Stimulated activated CD8-positive, alpha-beta memory T cell treated with anti-CD3 and anti-CD28 coated beads, Interleukin-15, amount 100 ng/mL, for 4 hours (primary cell): ENCODE measurements at places on chromosomes 11 and 22.

GRCh38 chr11:14070896-14071295 lies 108.4 kb downstream of the SPON1 start:
- DNase-seq: no peak

- no peak for DNase-seq
Observed at GRCh38 chr11:86606836-86607481, 65.5 kb downstream of the ME3 start.

DNA sequence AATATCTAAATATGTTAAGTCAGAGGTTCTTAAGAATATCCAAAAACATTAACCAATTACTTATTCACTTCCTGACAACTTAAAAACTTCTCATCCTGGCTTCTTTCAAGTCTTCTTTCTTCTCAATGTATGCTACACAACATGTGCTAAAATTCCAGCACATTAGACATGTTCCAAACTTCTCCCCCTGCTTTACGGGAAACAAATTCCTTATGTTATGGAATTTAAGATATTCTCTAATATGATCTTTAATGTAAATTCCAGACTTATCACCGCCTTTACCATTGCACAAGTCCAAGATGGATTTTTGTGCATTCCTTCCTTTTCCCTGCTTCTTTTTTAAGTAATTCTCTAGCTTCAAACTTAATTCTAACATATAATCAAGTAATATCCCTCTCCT lies 964.5 kb upstream of the CHORDC1 start:
- no peak for DNase-seq

GRCh38 chr22:24140357-24140756 lies 40.9 kb upstream of the SUSD2 start:
- no peak for DNase-seq

GRCh38 chr11:16889905-16890304 lies 124.3 kb downstream of the PLEKHA7 start:
- no peak for DNase-seq

DNA sequence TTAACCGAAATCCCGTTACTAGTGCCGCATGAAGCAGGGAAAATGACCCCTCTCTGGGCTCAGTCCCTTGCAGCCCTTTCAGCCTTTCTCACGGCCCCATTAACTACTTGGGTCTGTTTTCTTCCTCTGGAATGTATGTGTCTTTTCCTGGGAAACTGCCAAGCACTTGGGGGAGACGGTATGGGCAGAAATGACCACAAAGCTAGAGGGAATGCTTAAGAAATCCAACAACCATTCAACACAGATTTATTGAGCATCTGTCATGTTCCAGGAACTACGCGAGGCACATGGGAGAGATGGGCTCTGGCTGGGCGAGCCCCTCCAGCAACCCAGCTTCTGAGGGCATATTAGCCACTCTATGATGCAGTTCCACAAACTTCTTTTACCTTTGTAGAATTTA lies 462.6 kb downstream of the BUD13 start:
- no peak for DNase-seq

DNA sequence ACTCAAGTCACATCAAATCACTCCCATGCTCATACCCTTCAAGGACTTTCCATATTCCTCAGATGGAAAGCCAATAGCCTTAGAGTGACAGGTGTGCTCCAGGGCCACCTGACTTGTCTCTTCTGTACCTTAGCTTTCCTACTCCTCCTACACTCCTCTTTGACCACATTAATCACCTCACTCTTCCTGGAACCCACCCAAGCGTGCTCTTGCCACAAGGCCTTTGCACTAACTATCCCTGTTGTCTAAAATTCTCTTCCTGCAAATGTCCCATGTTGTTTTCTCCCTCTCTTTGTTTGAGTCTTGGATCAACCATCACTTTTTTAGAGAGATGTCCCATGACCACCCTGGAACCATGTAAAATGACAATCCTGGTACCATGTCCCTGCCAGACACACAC lies 244.1 kb downstream of the AASDHPPT start:
- DNase-seq: no peak

DNA sequence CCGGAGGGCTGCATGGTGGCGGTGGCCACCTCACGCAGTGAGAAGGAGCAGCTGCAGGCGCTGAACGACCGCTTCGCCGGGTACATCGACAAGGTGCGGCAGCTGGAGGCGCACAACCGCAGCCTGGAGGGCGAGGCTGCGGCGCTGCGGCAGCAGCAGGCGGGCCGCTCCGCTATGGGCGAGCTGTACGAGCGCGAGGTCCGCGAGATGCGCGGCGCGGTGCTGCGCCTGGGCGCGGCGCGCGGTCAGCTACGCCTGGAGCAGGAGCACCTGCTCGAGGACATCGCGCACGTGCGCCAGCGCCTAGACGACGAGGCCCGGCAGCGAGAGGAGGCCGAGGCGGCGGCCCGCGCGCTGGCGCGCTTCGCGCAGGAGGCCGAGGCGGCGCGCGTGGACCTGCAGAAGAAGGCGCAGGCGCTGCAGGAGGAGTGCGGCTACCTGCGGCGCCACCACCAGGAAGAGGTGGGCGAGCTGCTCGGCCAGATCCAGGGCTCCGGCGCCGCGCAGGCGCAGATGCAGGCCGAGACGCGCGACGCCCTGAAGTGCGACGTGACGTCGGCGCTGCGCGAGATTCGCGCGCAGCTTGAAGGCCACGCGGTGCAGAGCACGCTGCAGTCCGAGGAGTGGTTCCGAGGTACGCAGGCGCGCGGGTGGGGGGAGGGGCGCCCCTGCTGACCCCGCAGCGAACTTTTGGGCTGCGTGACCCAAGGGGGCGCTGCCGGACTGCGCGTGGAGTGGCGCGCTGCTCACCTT lies 670 bp downstream of the NEFH start:
- peak; percentile 0 for DNase-seq

DNA sequence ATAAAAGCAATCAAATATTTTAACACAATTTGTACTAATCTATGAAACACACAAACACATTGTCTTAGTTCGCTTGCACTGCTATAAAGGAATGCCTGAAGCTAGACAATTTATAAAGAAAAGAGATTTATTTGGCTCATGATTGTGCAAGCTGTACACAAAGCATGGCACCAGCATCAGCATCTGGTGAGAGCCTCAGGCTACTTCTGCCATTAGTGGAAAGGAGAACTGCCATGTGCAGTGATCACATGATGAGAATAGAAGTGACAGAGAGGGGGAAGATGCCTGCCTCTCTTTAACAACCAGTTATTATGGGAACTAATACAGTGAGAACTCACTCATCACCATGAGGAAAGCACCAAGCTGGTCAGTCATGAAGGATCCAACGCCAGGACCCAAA lies 105.1 kb downstream of the GUCY1A2 start:
- DNase-seq: no peak

DNA sequence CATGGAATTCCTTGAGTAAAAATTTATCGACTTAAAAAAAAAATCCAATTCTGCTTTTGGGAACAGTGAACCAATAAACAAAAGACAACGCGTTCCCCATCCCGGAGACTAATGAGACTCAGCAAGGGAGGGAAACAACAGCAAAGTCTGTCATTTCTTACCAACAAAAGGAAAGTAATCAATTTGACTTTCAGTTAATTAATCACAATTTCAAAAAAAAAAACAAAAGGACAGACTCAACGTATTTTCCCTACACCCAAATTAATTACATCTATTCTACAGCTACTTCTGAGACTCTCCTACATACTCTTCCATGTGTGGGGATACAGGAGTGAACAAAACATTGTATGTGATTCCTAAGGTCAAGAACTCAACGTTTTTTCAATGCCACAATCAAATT lies 1.9 kb downstream of the RDX start:
- DNase-seq: no peak

GRCh38 chr22:42872821-42873220 lies 15.7 kb upstream of the ARFGAP3 start:
- no peak for DNase-seq

DNA sequence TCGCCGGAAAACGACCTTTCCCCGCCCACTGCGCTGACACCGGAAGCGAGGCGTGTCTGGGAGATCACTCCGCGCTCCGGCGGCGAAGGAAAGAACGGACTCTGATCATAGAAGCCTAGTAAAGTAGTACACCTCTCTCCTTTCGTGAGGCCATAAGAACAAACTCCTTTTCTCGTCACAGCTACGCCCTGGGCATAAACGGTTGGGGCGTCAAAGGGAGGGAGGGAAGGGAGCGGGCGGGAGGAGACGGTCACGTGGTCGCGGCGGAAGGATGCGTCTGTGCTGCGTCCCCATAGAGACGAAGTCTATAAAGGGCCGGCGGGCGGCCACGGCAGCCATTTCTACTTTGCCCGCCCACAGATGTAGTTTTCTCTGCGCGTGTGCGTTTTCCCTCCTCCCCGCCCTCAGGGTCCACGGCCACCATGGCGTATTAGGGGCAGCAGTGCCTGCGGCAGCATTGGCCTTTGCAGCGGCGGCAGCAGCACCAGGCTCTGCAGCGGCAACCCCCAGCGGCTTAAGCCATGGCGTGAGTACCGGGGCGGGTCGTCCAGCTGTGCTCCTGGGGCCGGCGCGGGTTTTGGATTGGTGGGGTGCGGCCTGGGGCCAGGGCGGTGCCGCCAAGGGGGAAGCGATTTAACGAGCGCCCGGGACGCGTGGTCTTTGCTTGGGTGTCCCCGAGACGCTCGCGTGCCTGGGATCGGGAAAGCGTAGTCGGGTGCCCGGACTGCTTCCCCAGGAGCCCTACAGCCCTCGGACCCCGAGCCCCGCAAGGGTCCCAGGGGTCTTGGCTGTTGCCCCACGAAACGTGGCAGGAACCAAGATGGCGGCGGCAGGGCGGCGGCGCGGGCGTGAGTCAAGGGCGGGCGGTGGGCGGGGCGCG lies at the start of gene ATF4:
Gene ATF4 (plus strand): TSS at position 337 of the 880 bp plus-strand sequence. CDS start 884 bp downstream, outside the sequence.
- peak; percentile 76 for DNase-seq

GRCh38 chr22:44741929-44742328 lies 10.4 kb upstream of the ARHGAP8 start:
- no peak for DNase-seq

DNA sequence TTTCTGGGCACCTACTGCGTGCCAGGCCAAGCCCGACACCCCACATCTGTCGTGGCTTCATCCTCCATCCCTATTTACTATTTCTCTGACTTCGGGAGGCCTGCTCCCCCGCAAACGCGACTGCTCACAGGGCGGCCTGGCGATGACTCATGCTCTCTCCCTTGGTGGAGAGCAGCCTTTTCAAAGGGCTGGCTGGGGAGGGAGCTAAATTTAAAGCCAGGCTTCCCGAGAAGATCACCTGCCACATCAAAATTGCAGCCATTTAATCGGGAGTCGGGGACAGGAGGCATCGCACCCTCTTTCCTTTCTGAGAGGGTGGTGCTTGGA lies 24.9 kb upstream of the SHISAL1 start:
- DNase-seq: no peak

- DNase-seq: no peak
Observed at GRCh38 chr11:126468102-126468521, 112.6 kb downstream of the ST3GAL4 start.

DNA sequence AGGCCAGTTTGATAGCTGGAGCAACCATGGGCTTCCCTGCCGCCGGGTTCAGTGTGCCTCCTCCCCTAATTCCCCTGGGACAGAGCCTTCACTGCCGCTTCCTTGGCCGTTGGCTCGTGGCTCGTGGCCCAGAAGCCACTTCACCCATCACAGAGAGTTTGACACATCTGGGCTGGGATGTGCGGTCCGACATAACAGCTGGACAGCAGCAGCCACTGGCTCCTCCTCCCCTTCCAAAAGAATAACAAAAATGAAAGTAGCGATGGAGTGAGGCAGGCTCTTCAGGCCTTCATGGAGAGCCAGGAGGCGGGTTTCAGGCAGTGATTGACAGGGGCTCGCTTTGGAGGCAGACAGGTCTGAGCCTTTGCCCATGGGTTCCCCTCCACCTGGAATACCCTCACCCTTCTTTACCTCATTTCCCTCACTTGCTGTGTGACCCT lies 8.2 kb downstream of the CREB3L1 start:
- DNase-seq: no peak

DNA sequence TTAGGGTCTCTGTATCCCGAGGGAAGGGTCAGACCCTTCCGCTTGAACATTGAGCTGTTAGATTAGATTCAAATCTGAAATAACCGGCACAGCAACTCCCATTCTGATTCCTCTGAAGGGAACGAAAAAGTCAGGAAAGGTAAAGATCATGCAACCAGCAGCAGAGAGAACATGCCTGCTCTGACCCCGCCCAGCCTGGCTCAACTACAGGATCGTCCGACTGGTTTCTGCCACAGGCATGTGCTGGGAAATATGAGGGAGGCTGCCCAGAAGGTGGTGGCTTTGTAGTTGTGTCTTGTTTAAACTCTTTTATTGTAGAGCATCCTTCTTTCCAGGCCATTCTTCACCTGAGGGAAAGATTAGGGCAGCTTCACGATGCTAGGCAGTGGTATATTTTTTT lies 5.0 kb upstream of the MTNR1B start:
- no peak for DNase-seq

DNA sequence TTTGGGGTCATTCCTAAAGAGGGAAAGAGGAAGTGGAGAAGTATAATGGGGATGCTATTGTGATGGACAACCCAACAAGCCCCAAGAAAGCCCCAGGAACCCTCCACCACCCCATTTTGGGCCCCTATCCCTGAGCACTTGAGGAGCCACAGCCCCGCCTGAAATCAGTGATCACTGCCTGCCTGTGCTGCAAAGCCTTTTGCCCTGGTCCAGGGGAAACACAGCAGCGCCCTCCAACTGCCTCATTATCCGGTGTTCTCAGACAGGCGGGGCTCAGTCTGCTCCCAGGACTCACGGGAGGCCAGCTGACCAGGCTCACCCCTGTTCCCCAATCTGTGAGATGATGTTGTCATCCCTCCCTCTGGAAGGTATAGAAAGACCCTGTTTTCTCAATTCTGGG lies 44.7 kb upstream of the TTC12 start:
- no peak for DNase-seq

- no peak for DNase-seq
Observed at GRCh38 chr11:59999691-60000090, 17.3 kb upstream of the OOSP4B start.

- no peak for DNase-seq
Observed at GRCh38 chr11:71248656-71249055, 3.7 kb downstream of the SHANK2 start.

- DNase-seq: no peak
Observed at GRCh38 chr11:603154-603553, 12.6 kb downstream of the IRF7 start.

DNA sequence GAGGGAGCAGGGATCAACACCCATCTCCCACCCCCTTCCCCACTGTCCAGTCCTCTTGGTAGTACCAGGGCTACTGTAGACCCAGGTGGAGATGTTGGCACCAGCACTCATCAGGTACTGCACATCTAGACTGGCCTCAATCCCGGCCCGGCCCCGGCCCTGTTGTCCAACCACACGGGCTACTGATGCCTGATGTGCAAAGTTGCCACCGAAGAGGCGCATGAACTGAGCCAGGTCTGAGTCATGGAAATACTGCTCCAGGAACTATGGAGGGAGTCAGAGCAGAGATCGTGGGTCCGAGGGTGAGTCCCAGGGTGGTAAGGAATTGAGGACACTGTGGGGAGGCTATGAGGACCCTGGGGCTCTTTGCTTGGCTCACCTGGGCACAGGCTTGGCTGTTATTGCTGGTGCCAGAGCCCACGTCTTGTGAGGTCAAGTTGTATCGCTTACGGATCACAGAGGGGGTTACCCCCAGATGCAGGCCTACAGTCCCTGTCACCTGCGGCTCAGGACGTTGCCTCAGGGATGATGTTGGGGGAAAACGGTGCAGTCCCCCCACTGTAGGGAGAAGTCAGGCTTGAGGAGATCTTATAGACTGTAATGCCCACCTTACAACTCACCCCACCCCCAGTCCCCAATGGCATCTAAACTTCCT lies 2.5 kb downstream of the TPP1 start:
- DNase-seq: no peak
